Tibial artery (tissue), 4 donors: ENCODE measurements at places on chromosomes 6 and 20.

DNA sequence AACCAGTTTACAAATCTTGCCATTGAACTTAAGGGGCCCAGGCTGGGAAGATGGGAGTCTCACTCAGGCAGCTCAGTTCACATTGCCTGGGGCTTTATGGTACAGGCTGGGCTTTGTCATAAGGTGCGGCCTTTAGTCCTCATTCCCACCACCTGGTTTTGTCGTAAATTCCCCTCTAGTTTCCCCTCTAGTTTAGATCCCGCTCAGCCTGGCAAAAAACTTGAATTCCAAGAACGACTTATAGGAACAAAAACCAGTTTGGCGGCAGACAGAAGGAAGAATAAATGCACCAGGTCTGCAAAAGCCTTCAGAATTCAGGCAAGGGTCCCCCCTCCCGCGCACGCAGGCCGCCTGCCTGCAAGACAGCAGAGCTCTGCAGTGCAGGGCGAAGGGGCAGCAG lies 4.1 kb downstream of the BMP7 start:
- no peak for DNase-seq

DNA sequence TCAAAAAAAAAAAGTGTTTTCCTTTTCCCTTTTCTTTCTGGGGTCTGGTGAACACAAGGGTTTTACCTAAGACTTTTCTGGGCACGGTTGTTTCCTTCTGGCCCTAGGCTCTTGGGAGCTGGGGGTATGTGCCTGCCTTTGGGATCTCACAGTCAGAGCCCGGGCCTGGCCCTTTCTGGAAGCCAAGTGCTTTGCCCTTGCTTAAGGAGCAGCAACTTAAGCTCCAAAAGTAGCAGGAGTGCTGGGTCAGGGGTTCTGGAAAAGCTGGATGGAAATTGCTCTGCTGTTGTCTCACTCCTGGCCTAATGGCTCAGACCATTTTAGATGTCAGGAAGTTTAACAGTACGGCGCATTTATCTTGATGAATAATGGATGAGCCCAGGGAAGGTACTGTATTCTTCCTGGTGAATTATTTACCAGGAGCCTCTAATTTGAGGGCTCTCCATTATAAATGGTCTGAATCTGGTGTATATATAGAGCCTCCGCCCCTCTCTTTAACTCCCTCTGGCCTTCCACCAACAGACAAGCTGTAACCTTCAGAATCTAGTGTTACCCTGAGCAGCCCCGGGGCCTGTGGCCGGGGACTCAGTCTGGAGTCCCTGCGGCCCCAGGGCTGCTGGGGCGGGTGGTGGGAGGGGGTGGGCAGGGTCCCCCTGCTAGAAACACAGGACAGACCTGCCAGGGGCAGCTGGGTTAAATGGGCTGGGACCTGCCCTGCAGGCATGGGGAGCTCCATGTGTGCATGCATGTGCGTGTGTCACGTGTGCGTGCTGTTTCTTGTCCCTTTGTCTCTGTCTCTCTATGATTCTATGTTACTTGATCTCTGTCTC lies 37.5 kb downstream of the PTK7 start:
- no peak for DNase-seq

GRCh38 chr6:156980515-156980914 lies 203.3 kb downstream of the ARID1B start:
- no peak for DNase-seq

DNA sequence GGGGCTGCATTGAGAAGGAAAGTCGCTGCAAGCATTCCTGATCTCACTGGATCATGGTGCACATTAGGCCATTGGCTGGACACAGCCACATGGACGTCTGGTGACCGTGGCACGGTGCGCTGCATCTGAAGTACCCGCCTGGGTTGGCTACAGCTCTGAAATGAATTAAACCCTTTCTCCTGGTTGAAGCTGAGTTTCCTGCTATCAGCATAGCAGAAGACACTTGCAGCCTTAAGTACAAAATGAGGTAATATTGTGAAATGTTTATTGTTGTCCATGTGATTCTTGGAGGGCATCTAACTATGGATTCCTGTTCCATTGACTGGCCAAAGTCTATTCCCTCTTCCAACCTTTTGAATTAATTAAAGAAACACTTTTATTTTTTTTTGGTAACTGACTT lies 89.8 kb upstream of the ADTRP start:
- DNase-seq: no peak

DNA sequence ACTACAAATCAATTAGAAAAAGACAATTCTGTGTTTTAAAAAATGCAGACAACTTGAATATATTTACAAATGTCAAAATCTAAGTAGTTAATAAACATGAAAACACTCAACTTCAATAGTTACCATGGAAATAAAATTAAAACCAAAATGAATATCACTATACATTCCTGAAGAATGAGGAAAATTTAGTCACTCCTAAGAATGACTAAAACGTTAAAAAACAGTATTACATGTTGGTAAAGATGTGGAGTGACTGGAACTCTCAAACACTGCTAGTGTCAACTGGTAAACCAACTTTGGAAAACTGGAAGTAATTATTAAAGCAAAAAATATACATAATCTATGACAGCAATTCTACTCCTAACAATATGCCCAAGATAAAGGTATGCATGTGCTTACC lies 36.3 kb downstream of the AHI1 start:
- DNase-seq: no peak

- DNase-seq: no peak
These were observed 101.5 kb downstream of the UNC5CL start for GRCh38 chr6:40937491-40937890.

DNA sequence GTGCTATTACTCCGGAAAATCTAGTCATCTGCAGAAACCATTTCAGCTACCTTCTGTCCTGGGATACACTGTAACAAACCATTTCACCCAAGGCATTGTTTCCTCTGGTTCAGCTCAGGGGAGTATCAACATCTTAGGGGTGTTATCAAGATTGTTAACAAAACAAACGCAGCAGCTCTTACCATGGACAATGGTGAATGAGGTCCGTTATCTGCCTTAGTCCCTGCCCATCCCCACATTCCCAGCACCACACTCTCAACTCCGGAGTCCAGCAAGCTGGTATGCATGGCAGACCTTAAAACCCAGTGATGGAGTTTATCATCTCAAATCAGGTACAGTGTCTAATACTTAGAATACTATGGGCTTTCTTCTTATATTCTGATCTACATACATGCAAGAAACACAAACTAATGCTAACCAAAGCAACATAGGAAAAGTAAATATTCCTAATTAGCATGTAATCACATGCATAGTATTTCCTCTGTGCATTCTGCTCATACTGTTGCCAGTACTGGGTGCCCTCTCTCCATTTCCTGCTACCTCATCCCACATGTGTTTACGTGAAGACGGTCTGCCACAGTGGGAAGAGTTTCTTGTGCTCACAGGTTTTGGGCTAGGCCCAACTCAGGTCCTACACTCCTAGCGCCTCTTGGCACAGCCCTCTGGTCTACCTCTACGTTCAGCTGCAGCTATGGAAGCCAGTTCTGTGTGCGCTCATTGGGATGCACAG lies 123.9 kb downstream of the DTNBP1 start:
- no peak for DNase-seq

DNA sequence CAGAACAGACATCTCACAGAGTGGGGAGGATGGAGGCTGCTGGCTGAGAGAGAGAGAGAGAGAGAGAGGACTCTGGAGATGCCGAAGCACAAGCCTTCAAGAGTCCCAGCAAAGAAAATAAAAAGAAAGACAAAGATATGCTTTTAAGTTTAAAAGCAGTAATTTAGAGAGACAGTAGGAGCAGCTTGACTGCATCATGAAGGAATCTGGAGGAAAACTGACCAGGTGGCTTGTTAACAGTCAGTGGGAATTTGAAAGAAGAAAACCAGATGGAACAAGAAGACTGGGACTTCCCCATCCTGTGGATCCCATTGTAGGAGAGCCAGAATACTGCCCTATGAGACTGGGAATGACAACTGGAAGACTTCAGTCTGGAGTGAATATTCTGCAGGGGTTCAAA lies 46.3 kb upstream of the PLN start:
- DNase-seq: no peak

- no peak for DNase-seq
These were observed 104.8 kb upstream of the KCNG1 start for GRCh38 chr20:51127713-51128112.

GRCh38 chr6:35024551-35025054 lies 116.5 kb downstream of the TCP11 start:
- no peak for DNase-seq

DNA sequence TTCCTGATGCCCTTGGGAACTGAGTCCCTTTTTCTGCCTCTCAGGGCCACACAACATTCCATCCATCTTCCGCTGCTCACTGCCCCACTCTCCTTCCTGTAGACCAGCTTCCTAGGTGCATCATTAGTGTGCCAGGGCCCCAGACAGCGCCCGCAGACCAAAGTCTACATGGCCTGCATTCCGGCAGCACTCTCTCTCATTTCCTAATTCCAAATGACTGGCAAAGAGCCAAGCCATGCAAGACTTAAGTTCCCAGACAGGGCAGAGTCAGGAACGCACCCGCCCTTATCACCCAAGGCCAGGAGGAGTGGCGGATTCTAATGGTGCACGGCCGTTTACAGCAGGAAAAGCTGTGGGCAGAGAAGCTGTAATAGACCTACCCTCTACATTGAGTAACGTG lies 159.8 kb upstream of the ARID1B start:
- no peak for DNase-seq
